ENCODE measurements at places on chromosomes 5 and 9.

- no peak overlapping the region for H3K27ac ChIP-seq
- no peaks in the 10 kb centered on the region for H3K27me3 ChIP-seq
- DNase-seq, result no peak
- H3K4me1 ChIP-seq, result peaks cover 3% of the 10 kb centered on the region
- H3K36me3 ChIP-seq, result no peaks in the 10 kb centered on the region
- H3K4me3 ChIP-seq, result no peak overlapping the region
These were observed 75.9 kb downstream of the SLC38A9 start for GRCh38 chr5:55636177-55636576.

DNA sequence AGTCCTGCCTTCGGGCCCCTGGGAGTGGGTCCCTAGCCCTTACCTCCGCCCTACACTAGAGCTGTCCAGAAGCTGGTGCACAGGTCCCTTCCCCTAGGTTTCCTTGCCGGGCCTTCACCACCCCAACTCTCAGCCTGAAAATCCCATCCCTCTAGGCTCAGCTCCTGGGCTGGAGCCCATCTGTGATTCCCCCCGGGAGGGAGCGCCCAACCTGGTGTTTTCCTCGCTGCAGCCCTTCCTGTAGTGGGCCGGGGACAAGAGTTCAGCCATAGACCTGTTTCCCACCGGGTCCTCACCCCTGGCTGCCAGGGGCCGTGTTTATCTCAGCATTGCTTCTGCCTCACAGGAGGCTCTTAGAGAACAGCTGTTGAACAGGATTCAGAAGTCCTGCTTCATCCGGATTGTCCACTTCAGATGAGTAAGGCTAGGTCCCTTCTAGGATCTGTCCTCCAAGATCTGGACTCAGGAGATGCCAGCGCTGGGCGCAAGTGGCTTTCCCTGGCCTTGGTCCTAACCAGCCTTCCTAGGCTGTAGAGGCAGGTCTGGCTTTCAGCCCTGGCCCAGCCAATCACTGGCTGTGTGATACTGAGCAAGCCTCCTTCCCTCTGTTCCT is 965 bp downstream of the GLIPR2 start:
- peaks cover 33% of the 10 kb centered on the region for H3K27me3 ChIP-seq
- H3K36me3 ChIP-seq, result no peaks in the 10 kb centered on the region
- DNase-seq, result peak; percentile 19
- H3K4me3 ChIP-seq, result peak overlapping the region; percentile 53

DNA sequence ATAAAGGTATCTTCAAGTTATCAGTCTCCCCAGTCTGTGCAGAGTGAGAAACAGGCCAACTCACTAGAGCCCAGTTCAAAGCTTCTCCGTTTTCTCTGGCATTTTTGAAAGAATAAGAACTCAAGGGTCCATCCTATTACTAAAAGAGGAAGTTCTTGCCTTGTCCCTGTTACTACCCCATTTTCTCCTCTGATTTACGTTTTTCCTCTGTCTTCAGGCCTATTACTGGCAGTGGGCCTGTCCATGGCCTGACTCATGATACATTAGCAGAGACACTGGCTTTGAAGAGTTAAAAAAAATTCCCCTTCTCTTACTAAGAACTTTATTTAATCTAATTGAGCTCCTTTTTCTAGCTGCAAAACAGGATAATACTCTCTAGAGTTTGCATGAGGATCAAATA is 624.0 kb upstream of the KLF4 start:
- no peaks in the 10 kb centered on the region for H3K27me3 ChIP-seq
- H3K27ac ChIP-seq, result no peak overlapping the region
- no peak overlapping the region for H3K4me3 ChIP-seq
- no peak for DNase-seq
- H3K4me1 ChIP-seq, result no peaks in the 10 kb centered on the region

DNA sequence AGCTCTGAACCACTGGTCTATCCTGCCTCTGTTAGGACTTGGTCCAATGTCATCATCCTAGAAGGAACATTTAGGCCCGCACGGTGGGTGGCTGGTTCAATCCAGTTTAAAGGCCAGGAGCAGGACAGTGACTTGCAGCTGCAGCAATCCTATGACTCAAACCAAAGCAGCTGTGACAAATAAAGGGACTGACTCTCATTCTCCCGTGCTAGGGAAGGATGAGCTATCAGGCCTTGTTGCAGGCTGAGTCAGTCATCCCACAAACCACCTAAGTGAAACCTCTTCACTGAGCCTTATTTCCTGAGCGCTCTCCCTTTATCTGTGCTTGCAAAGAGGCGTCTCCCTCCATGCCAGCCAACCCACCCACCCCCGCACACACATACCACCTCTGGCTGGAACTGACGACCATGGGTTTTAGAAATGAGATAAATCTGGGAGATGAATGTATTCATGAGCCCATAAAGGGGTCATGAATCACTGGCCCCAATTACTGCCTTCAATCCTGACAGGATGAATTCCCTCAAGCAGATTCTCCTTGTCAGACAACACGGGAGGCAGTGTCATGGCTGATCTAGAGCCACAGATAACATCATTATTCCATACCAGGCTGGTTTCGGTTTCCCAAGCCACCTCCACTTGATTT is 93.4 kb downstream of the KCNIP1 start:
- H3K4me1 ChIP-seq, result no peaks in the 10 kb centered on the region
- H3K4me3 ChIP-seq, result no peak overlapping the region
- H3K27ac ChIP-seq, result no peak overlapping the region
- no peak for DNase-seq

DNA sequence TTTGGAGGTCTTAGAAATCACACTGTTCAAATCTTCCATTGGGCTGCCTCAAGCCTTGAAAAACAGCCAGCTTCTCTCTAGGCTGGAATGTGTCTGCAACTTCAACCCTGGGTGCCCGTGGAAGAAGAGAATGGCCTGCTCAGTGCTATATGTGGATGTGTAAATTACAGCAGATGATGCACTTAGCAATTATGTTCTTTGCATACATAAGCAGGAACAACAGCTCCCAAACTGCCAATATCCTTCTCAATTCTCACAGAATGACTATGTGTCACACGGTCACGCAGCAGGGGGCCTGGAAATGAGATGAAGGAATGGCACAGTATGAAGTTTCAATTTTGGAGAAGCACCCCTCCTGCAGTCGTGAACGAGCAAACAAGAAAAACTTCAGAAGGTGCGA is 175.2 kb upstream of the SMARCA2 start:
- no peak overlapping the region for H3K4me3 ChIP-seq
- DNase-seq, result no peak
- no peak overlapping the region for H3K27ac ChIP-seq
- no peaks in the 10 kb centered on the region for H3K27me3 ChIP-seq
- no peaks in the 10 kb centered on the region for H3K36me3 ChIP-seq
- no peaks in the 10 kb centered on the region for H3K4me1 ChIP-seq

GRCh38 chr9:88794100-88794499 is 197.2 kb upstream of the S1PR3 start:
- no peak overlapping the region for H3K4me3 ChIP-seq
- H3K36me3 ChIP-seq, result no peaks in the 10 kb centered on the region
- no peaks in the 10 kb centered on the region for H3K27me3 ChIP-seq
- H3K4me1 ChIP-seq, result peaks cover 7% of the 10 kb centered on the region
- no peak overlapping the region for H3K27ac ChIP-seq
- DNase-seq, result no peak

GRCh38 chr5:131682826-131683225 is 47.8 kb upstream of the RAPGEF6 start:
- H3K4me1 ChIP-seq, result no peaks in the 10 kb centered on the region
- H3K27me3 ChIP-seq, result no peaks in the 10 kb centered on the region
- peaks cover 7% of the 10 kb centered on the region for H3K36me3 ChIP-seq
- no peak overlapping the region for H3K4me3 ChIP-seq

GRCh38 chr5:177183766-177184360 is 50.3 kb downstream of the NSD1 start:
- H3K4me1 ChIP-seq, result no peaks in the 10 kb centered on the region
- DNase-seq, result no peak
- H3K36me3 ChIP-seq, result peaks cover 24% of the 10 kb centered on the region
- no peak overlapping the region for H3K4me3 ChIP-seq

All from thymus (tissue), 14 donors.